Activated CD4-positive, alpha-beta T cell treated with anti-CD3 and anti-CD28 coated beads for 1 hour (primary cell): ENCODE measurements at places on chromosomes 4 and X.

DNA sequence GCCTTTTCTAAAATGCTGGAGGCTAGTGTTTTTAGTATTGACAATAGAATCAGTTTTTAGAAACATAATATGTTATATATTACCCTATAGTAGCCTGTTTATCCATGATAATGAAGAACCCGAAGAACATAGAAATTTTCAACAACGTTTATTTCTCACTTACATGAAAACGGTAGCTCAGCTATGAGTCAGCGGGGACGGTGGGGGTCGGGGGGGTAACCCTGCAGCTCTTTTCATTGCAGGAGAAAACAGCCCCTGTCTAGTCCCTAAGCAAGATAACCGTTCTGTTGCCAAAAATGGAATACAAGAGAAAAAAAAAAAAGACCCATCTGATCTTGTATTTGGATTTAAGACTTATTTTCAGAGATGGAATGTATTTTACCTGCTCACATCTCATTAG, 1758.4 kb upstream of the AGA start:
- no peak for DNase-seq

DNA sequence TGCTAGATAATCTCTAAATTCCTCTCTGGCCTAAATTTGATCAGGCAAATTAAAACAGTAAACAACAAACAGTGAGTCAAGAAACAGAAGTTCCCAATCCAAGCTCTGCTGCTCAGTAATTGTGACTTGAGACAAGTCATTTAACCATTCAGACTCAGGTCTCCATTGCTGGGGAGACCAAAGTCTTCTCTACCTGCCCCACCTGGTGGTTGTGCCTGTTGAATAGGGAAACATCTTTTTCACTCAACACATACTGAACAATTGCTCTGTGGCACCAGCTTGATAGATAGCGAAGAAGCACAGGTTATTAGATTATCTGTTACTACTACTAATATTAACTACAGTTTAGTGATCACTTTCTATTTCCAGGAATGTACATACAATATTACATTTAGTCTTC, 112.1 kb upstream of the EOLA2 start:
- no peak for DNase-seq

DNA sequence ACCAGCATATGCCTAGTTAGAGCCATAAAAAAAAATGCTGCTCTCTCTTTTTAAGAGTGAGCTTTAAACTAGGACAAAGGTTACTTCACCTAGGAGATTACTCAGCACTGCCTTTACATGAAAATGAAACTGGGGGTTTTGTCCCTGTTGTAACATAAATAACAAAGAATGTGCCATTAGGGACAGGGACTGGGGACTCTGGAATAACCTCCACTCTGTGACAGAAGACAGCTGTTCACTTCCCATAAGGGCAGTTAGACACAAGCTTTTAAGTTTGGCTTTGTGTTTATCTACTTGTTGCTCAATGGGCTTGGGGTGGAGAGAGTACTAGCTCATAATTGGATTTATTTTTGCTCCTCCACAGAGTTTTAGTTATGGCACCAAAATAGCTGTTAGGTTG, 11.9 kb downstream of the ENPEP start:
- no peak for DNase-seq

GRCh38 chr4:165326831-165327210, 648 bp upstream of the MSMO1 start:
- DNase-seq, result no peak

GRCh38 chr4:120691536-120691935, 231.0 kb downstream of the PRDM5 start:
- no peak for DNase-seq

DNA sequence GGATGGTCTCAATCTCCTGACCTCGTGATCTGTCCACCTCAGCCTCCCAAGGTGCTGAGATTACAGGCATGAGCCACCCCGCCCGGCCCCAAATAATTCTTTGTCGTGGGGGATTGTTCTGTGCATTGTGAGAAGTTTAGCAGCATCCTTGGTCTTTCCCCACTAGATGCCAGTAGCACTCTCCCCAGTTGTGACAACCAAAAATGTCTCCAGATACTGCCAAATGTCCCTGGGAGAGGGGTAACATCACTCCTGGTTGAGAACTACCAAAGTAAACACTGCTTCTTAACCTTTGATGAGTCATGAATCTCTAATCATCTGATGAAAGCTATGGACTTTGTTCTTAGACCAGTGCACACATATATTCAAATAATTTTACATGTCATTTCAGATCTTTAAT, 90.7 kb upstream of the BRS3 start:
- DNase-seq, result no peak

DNA sequence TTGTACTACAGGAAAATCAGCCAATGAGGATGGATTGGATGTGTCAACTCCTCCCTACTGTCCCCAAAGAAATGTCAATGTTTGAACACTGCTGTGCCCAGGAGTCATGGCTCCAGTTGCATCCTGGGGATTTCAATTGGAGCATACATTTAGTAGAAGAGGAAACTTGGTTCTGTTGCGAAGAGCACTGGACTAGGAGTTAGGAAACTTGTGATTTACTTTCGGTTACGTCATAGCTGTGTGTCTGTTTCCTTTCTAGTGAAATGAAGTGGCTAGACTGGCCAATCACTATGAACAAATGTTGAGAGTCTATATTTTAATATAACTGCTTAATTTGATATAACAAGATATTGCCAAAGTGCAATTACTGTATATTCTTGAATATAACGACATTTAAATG, 35.2 kb downstream of the ARL9 start:
- DNase-seq, result no peak

DNA sequence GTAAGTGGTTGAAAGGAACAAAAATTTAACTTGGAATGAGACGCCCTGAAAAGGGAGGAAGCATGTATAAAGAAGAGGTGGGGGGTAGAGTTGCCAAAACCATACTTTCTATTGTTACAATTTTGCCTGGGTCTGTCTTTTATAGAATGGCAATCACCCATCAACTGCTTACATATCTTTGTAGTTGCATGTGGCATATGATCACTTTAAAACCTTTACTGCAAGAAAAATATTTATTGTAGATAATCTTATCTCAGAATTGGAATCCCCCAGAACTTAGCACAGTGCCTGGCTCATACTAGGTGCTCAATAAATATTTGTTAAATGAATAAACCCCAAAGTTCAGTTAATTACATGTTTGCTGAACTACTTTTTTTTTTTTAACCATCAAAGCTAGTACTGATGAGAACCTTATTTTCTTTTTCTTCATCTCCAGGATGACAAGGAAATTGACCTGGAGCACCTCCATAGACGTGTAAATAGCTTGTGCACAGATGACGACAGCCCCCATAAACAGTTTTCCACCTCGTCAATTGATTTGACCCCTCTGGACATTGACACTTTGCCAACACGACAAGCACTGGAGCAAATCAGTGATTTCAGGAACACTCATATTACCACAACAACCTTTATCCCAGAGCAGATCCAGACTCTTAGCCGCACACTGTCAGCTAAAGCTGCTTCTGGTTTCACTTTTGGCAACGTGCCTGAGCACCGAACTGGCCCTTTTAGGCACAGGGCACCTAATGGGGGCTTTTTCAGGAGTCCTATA, 56.7 kb upstream of the ATOH1 start:
- no peak for DNase-seq

GRCh38 chr4:145497199-145498149, 15.8 kb downstream of the SMAD1 start:
- DNase-seq, result no peak

- no peak for DNase-seq
Measured at GRCh38 chr4:165635381-165635780, 237.7 kb upstream of the TLL1 start.

GRCh38 chrX:17737710-17737985, 355 bp downstream of the SCML1 start:
- peak; percentile 9 for DNase-seq

DNA sequence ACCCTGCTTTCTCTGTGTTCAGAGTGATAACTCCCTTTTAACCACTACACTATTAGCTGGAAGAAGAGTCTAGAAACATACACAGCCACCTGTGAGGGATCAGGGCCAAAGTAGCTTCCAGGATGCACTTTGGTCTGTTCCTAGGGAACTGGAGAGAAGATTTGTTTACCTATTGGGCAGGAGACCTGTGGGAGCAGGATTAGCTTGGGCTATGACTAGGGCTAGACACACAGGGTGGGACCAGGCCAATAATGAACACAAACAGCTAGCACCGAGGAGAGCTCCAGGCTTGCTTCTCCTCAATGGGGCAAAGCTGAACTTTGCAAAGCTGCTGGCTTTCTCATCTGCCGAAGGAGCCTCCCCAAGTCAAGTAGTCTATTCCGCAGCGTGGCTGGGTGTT, 24.4 kb upstream of the MAP7D3 start:
- no peak for DNase-seq

- no peak for DNase-seq
Measured at GRCh38 chr4:97938141-97938540, 205.1 kb downstream of the STPG2 start.

- no peak for DNase-seq
Measured at GRCh38 chr4:56315041-56315440, 72.2 kb downstream of the AASDH start.

DNA sequence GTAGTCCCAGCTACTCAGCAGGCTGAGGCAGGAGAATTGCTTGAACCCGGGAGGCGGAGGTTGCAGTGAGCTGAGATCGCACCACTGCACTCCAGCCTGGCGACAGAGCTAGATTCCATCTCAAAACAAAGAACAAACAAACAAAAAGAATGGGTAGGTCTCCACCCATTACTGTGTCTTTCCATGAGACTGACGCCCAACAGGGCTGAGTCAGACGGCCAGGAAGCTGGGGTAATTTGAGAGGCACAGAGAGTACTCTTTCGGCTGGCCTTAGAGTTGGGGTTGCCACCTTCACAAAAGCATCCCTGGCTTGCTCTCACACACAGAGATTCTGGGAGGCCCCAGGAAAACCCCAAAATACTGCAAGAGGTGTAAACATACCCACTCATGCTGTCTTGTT, 72.0 kb upstream of the DHRSX start:
- no peak for DNase-seq

- DNase-seq, result no peak
Measured at GRCh38 chr4:38523524-38524448, 140.2 kb upstream of the KLF3 start.

DNA sequence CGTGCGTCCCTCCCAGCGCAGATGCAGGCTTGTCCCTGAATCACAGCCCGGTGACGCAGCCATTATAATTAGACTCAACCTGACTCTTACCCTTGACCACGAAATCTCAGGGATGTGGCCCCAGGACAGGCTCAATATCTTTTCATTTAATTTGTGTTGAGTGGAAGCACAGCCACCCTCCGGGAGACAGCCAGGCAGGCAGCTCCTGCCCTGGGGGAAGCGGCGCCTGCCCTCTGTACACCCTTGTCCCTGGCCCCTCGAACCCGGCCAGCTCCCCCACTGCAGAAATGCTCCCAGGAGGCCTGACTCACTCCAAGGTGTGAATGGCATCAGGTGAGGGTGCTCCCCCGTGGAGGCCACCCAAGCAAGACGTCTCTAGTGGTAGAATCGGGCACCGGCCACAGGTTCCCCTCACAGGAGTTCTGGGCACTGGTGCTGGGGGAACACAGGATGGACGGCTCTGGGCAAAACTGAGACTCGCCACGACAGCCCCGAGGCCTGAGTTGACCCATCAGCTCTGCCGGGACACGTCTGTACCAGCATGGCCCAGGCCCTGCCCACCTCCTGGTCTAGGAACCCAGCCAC, 2.7 kb downstream of the CPLX1 start:
- DNase-seq, result no peak

- no peak for DNase-seq
Measured at GRCh38 chr4:3338321-3338838, 45.6 kb downstream of the RGS12 start.

GRCh38 chr4:3730422-3731190, 35.6 kb upstream of the ADRA2C start:
- no peak for DNase-seq

DNA sequence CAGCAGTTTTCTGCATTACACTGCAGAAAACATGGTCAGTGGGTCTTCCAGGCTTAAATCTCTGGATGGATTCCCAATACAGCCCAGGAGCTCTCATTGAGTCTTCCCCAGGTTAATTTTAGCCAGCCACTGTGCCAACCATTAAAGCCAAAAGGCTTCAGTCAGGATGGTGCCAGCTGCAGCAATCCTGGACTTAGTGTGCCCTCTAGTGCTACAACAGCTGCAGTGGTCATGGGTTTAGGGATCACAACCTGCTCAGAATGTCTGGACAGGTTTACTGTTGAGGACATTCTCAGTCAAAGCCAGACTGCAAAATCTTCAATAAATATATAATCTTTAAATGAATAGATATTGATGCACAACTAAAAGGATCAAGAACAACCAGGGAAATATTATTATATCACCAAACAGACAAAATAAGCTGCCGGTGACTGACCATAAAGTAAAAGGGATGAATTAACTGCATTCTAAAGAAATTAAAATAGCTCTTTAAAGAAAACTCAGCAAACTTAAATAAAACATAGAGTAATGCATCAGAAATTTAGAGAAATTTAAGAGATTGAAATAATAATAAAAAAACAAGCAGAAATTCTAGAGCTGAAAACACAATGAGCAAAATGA, 639.9 kb downstream of the SPOCK3 start:
- DNase-seq, result no peak

- no peak for DNase-seq
Measured at GRCh38 chr4:127630152-127630551, 2.6 kb upstream of the INTU start.

DNA sequence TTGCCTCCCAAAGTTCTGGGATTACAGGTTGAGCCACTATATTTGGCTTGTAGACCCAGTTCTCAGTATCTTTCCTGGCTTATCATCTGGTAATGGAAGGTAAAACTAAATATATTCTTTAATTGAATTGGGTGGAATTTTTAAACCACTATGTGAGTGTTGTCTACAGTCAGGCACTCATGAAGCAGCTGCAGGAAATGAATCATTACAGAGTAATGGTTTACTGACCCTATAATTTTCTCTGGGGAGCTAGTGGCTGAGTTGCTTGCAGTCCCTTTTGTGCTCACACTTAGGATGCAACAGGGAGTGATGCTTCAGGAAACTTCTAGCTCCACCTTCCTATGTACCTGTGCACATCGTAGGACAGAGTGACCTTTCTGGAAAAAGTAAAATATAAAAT, 4.1 kb upstream of the UGT2B7 start:
- DNase-seq, result no peak

- no peak for DNase-seq
Measured at GRCh38 chrX:10756441-10756840, 136.1 kb upstream of the MID1 start.

DNA sequence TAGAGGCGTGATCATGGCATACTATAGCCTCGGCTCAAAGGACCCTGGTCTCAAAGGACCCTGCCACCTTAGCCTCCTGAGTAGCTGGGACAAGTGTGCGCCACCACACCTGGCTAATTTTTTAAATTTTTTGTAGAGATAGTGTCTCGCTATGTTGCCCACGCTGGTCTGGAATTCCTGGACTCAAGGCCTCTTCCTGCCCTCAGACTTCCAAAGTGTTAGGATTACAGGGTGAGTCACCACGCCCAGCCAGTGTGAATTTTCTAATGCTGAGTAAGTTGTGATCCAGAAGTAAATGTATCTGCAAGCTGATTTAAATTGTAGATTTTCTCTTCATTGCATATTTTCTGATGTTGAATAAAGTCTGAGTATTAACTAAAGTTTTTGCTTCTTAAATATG, 2.6 kb upstream of the ZNF674 start:
- no peak for DNase-seq

GRCh38 chr4:127012549-127012948, 620.2 kb upstream of the INTU start:
- DNase-seq, result no peak
